ENCODE measurements at places on chromosomes 2 and 18.

- DNase-seq = no peak
Observed at GRCh38 chr2:203583701-203584100, 48.6 kb upstream of the RAPH1 start.

GRCh38 chr2:64635976-64636911, 17.5 kb downstream of the SERTAD2 start:
- DNase-seq = no peak

- no peak for DNase-seq
Observed at GRCh38 chr2:23204685-23205242, 180.2 kb upstream of the KLHL29 start.

GRCh38 chr2:47288864-47289263, 114.1 kb upstream of the MSH2 start:
- DNase-seq = no peak

GRCh38 chr2:112710956-112711750, 9.7 kb upstream of the NT5DC4 start:
- DNase-seq = no peak

DNA sequence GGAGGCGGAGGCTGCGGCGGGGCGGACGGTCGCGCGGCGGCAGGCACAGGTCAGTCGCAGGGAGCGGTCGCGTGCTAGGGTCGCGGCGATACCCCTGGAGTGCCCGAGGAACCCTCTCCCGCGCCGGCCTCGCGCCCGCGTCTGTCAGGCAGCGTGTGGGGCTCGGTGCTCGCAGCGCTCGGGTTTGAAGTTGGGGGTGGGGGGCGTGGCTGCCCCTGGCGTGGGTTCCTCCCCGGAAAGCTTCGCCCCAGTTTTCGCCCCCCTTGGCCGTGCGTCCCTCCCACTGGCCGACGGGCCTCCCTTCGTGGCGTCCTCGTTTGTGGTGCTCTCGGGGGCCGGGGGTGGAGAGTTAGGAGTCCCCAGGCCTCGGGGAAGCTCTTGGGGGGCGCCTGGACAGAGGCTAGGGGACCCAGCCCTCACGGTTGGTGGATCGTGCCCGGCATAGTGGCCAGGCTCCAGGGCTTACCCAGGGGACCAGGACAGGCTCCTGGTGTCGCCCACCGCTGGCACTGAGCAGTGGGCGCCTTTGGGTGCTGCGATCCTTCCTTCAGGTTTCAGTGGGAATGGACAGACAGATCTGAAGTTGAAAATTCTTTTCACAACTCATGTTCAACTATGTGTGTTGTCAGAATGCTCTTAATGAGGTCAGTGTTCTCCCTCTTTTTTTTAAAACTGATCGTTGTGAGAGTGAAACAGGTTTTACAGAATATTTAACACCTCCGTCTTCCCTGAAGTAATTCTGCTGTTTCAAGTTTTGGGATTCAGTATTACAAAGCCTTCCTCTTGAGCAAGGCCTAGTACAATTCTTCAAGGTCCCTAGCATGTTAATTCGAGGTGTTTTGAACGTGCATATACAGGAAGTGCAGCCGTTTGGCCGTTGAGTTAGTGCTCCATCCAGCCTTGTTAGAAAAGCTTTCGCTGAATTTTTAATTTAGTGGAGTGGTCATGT, 604 bp downstream of the RALBP1 start:
- DNase-seq = no peak

GRCh38 chr2:53631313-53632125, 136.1 kb upstream of the CHAC2 start:
- no peak for DNase-seq

DNA sequence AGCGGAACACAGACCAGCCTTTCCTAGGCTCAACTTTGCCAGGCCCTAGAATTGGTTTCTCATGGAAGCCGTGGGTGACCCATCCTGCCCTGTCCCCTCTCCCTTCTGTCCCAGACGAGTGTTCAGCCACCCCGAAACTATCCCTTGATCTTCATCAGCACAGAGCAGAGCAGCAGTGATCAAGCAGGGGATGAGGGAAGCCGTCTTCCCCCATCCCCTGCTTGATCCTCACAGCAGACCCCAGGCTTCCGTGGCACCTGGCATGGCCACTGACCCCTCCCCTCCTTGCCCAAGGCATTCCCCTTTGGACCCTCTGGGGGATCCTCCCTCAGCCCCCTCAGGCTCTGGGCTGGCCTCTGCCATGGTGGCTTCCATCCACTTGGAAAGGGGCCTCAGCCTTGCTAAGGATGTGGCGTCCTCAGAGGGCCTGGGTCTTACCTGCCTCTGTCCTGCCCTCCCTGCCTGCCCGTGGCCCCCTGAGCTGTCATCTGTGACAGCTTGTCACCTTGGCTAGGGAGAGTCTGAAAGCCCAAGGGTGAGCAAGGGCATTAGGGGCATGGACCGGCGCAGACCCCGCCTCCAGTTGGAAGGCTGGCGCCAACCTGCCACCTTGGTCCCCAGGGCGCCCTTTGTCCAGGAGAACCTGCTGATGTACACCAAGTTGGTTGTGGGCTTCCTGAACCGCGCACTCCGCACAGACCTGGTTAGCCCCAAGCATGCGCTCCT, 10.4 kb upstream of the CCDC74A start:
- DNase-seq = no peak

DNA sequence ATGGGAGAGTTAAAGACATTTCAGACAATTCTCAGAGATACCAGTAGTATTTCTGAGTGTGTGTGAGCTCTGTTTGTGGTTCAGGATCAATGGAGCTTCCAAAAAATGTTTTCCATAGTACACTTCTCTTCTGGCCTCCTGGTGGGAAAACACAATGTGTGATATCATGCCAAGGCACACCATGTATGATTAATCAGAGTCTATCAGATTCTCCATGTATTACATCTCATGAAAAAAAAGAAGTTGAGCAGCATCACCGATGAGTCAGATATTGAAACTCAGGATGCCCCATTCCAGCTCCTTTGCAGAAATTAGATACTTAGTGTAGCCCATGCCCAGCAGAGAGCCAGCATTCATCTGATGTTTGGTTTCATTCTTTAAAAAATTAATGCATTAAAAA, 620.3 kb upstream of the POU3F3 start:
- no peak for DNase-seq

GRCh38 chr18:8974279-8974678, 128.2 kb upstream of the NDUFV2 start:
- no peak for DNase-seq

GRCh38 chr18:48777744-48778116, 173.0 kb downstream of the SMAD7 start:
- no peak for DNase-seq

DNA sequence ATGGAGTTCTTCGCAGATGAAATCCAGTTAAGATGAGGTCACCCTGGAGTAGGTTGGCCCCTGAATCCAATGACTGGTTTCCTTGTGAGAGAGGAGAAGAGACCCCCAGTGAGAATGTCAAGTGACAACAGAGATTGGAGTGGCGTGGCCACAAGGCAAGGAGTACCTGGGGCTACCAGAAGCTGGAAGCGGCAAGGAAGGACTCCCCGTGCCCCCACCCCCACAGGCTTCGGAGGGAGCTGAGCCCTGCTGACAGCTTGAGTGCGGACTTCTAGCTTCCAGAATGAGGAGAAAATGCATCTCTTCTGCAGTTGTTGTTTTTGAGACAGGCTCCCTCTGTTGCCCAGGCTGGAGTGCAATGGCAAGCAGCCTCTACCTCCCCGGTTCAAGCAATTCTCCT, 78.0 kb upstream of the HPCAL1 start:
- no peak for DNase-seq

DNA sequence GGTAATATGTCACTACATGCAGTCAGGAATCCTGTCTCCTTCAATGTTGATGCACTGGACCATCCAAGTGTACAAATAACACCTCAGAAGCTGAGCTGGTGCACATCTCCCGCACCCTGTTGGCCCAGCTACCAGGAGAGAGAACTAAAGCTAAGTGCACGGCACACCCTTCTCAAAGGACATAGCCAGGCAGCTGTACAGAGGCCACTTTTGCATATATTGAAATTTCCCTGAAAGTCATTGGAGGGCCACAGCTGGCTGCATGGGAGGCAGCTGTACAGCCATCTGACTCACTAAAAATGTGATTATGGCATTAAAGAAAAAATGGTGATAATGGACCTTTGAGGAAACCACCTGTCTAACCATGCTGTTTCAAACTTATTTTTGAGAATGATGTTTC, 441.7 kb downstream of the CBLN2 start:
- no peak for DNase-seq

DNA sequence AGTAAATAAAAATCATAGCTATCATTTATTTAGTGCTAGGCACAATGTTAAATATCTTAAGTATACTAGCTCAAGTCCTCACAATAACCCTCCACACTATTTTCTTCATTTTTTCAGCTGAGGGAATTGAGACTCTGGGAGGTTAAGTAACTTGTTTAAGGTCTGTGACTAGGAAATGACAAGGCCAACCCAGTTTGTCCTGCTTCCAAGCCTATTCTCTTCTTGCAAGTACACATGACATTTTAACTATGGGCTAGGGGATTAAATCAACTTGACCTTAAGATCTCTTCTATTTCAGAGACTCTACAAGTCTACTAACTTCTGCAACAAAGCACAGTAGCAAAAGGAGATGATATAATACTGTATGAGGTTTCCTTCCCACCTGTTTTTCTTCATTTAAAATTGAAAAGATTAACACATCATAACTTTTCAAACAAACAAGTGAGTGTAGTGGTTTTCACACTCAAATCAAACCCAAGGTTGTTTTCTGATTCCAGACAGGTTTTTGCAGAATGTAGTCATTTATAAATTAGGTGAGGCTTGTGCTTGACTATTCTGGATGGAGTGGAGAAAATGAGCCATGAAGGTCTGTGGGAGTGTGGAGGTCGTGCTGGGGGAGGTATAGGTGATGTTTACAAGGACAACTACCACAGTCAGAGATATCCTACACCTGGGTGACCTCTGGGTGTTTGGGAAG, 57.0 kb downstream of the CD28 start:
- no peak for DNase-seq

DNA sequence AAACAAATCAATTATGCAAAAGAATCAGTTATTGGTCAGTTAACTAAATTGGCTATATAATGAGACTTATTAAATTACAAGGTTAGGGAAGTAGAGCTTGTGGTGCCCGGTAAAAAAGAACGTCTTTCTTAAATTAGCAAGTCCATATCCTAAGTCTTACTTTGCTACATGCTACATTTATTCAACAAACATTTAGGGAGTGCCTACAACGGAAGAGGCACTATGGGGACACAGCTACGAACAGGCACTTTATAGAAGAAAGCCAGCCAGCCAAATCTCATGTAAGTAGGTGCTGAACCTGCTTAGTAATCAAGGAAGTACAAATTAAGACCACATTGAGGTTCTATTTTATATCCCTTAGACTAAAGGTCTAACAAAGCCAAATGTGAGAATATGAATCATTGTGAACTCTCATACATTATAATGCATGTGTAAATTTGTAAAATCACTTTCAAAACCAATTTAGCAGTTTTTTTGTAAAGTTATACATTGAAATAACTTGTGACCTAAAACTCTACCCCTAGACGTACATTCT, 59.9 kb downstream of the PDK1 start:
- no peak for DNase-seq

- no peak for DNase-seq
Observed at GRCh38 chr18:24548583-24548982, 88.1 kb downstream of the HRH4 start.

DNA sequence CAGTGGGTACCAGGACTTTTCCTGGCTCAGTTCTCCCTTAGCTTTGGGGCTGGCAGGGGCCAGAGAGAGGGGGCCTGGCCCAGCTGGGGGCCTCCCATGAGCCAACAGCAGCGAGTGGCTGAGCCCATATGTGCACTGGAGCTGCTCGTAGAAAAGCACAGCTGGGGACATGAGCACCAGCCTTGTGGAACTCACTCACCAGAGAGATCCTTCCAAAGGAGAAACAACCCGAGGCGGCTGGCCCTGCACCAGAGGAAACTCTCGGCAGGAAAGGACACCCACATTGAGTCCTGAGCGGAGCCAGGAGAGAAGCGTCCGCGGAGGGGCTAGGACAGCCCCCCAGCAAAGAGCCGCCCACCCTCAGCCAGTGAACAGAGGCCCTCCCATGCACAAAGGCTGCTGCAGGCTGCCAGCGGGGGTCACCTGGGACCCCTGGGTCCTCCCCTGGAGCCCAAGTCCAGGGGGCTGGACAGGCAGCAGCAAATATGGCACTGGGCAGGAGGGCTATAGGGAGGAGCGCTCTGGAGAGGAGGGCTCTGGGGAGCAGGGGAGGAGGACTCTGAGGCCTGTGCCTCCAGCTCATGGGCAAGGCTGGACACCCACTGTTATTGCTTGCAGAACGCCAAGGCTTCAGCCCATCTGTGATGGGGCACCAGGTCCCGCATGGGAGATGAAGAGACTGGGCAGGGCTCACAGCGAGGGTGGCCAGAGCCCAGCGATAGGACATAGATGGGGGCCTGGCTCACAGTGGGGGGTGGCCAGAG, 42.1 kb upstream of the SNED1 start:
- DNase-seq = no peak

- DNase-seq = no peak
Observed at GRCh38 chr18:50494569-50494968, 65.3 kb upstream of the MAPK4 start.

DNA sequence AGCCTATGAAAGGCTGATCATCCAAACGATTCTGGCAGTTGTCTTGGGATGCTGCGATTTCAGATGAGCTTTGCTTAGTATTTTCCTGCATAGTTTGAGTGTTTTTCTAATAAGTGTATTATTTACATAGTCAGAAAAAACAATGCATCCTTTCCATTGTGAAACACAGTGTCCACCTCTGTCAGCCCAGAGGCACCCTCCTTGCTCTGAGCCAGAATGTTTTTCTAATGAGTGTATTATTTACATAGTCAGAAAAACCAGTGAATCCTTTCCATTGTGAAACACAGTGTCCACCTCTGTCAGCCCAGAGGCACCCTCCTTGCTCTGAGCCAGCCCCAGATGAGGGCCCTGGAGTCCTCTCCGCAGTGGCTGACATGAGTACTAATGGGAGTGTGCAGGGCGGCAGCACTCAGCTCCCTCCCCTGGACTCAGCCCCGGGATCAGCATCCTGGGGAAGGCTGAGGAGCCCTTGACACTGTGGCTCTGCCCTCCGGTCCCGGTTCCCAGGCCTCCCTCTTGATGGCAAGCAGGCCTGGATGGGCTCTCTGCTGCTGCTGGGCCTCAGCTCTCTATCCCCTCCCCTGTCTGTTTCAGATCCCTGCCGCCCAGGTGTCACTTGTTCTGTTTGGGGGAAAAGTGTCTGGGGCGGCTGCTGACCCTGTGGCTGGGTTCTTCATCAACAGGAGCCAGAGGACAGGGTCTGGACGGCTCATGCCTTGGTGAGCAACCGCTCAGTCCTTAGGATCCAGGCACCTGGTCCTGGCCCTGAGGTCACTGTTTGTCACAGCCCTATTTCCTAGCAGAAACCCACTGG, 5.9 kb downstream of the MFSD2B start:
- DNase-seq = no peak

- DNase-seq = no peak
Observed at GRCh38 chr2:136236019-136236418, 118.1 kb upstream of the CXCR4 start.

DNA sequence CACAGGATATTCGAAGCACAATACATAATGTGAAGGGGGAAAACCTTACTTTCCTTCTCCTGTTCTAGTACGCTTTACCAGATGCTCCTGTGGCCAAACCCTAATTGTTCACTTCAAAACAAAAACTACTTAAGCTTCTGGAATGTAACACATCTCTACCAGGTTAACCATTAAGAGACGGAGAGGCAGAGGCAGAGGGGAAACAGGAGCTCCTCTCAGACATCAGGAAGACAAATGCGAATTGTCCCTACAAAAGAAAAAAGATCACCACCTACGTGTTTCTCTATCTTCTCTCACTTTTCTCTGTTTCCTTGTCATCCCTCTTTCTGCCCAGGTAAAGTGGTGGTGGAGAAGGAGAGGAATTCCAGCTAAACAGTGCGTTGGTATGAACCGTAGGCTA, 266.8 kb downstream of the NRXN1 start:
- DNase-seq = no peak

GRCh38 chr2:16186661-16187481, 246.5 kb downstream of the MYCN start:
- DNase-seq = no peak

All from hippocampal formation (tissue), 2 donors.